ENCODE measurements at places on chromosomes 2 and 18. TPM values are rescaled to one million over a fixed set of nuclear protein-coding genes. Genes with fewer than 3 reads are reported as not detected.

GRCh38 chr18:64116571-64117175, 32.2 kb downstream of the LINC00305 start:
- DNase-seq = no peak

DNA sequence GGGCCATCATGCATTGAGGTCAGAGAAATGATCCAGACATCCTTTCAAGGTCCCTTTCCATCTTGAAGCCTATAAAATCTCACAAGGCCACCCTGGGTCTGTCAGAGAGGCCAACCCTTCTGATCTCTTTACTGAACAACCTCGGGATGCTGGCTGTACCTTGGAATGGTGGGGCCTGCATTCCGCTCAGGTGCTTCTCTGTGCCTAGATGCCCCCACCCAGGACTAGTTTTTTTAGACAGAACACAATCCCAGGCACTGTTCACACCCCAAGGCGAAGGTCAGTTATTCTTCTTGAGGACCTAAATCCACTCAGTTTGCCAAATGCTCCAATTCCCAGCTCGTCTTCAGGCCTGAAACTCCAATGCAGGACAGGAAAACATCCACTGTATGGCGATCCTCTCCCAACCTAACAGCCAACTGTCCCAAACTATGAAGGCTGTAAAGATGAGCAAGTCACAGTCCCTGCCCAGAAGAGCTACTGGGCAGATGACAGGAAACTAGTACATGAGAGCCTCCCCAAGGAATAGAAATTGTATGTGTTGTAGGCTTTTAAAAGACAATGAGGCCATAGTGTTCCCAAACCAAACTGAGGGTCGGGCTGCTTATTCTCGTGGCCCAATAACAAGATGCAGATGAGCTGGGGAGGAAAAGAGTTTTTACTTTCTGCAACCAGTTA, 154.4 kb upstream of the ACAA2 start:
- no peak for DNase-seq

The MAP3K20 gene
- total RNA-seq = 2.6 TPM

The FLACC1 gene
- total RNA-seq = 9.5 TPM

The FAM228A gene
- 1.4 TPM for total RNA-seq

- no peak for DNase-seq
Measured at GRCh38 chr18:73900106-73900835, 247.4 kb downstream of the FBXO15 start.

The MAP3K19 gene
- not detected for total RNA-seq

- no peak for DNase-seq
Measured at GRCh38 chr2:55556809-55557208, 37.3 kb downstream of the CFAP36 start.

The HAT1 gene
- total RNA-seq = 22.1 TPM

GRCh38 chr2:191264647-191265081, 19.5 kb downstream of the MYO1B start:
- DNase-seq = no peak

The IGFBP2 gene
- 58.9 TPM for total RNA-seq

The ACKR3 gene
- total RNA-seq = 6.2 TPM

All from naive thymus-derived CD4-positive, alpha-beta T cell (primary cell).